Activated CD4-positive, alpha-beta memory T cell treated with anti-CD3 and anti-CD28 coated beads for 36 hours (primary cell): ENCODE measurements at places on chromosomes 11 and 22. TPM values are rescaled to one million over a fixed set of nuclear protein-coding genes. Genes with fewer than 3 reads are reported as not detected.

The GLYATL1B gene
- not detected for total RNA-seq

The INS gene
- total RNA-seq, result not detected

The PSMA1 gene
- total RNA-seq, result 332 TPM

The MGAT3 gene
- total RNA-seq, result 0.05 TPM

The UPK2 gene
- not detected for total RNA-seq

- H3K4me1 ChIP-seq, result peaks cover 28% of the 10 kb centered on the region
- H3K4me3 ChIP-seq, result no peak overlapping the region
- no peak for DNase-seq
- no peaks in the 10 kb centered on the region for H3K27me3 ChIP-seq
Observed at GRCh38 chr11:83011333-83012167, 60.1 kb downstream of the RAB30 start.

- no peak overlapping the region for H3K27ac ChIP-seq
- no peak for DNase-seq
- H3K36me3 ChIP-seq, result no peaks in the 10 kb centered on the region
- no peak overlapping the region for H3K4me3 ChIP-seq
- H3K4me1 ChIP-seq, result no peaks in the 10 kb centered on the region
Observed at GRCh38 chr11:20113149-20113438, 47.2 kb downstream of the DBX1 start.

GRCh38 chr11:26112264-26112663 is 219.7 kb upstream of the ANO3 start:
- H3K27me3 ChIP-seq, result no peaks in the 10 kb centered on the region
- H3K36me3 ChIP-seq, result no peaks in the 10 kb centered on the region
- no peaks in the 10 kb centered on the region for H3K4me1 ChIP-seq

DNA sequence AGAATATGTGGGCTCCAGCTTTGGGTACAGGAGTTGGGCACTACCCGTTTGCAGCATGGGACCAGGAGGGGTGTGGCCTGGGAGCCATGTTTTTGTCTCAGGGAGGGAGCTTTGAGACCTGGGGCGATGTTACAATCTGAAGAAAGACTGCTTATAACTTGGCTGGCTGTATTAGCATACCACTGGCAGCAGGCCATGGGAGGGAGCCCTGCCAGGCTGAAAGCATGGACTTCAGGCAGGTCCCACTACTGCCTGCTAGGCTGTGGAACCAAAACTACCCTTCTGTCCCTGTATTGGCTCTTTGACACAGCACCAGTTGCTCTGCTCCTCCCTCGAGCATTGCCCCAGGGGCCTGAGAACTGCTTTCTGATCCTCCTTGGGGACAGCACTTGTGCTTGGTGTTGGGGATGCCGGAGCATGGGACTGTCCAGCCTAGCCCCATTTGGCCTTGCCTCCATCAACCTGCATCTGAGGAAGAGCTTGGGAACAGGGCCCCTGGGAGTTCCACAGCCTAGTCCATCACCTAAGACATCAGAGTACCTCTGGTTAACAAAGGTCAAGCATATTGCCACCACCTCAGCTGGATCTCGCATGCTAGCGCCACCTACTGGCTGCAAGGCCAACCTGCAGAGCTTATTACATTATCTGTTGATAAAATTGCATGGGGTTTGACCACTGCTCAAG is 217.4 kb downstream of the SBF2 start:
- H3K4me1 ChIP-seq, result no peaks in the 10 kb centered on the region
- no peaks in the 10 kb centered on the region for H3K27me3 ChIP-seq
- DNase-seq, result peak; percentile 44

- DNase-seq, result no peak
- peaks cover 1% of the 10 kb centered on the region for H3K27me3 ChIP-seq
- no peaks in the 10 kb centered on the region for H3K36me3 ChIP-seq
- no peak overlapping the region for H3K4me3 ChIP-seq
Observed at GRCh38 chr11:75539459-75540334, 14.0 kb upstream of the GDPD5 start.

DNA sequence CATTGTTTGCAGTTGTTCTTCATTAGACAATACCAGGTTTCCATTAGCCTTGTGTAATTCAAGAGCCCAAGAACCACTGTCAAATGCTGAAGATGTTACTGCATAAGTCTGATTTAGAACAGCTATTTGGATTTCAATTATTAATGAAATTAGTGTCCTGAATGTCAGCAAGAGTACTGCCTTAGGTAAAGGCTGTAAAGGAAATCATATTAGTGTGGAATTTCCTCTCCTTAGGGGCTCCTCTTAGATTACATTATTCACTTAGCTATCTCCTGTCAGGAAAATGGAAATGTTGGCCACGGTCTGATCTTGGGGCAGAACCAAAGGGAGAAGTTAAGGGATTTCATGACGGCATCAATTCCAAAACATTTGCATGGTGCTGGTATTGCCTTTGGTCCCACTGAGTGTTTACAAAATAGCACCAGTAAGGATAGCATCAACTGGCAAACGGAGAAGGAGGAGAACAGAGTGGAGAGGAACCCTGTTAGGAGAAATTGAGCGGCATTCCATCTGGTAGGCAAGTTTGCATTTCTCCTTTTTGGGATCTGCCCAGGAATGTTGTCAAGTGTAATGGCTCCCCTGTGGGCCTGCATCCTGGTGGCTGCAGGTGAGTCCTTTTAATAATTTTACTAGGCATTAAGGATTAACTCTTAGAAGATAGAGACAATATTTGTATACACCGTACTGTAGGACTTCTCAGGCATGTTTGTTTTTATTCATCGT is at the start of gene HTR3B:
TSS of gene HTR3B (plus strand) at position 418 of the 723 bp plus-strand sequence. CDS start at position 556, 138 bp downstream.
- no peak within 1 kb of the TSS for H3K27ac ChIP-seq
- no peaks in the 10 kb centered on the region for H3K36me3 ChIP-seq
- no peak for DNase-seq
- H3K4me3 ChIP-seq, result no peak within 1 kb of the TSS
- H3K4me1 ChIP-seq, result peaks cover 2% of the 10 kb centered on the region

DNA sequence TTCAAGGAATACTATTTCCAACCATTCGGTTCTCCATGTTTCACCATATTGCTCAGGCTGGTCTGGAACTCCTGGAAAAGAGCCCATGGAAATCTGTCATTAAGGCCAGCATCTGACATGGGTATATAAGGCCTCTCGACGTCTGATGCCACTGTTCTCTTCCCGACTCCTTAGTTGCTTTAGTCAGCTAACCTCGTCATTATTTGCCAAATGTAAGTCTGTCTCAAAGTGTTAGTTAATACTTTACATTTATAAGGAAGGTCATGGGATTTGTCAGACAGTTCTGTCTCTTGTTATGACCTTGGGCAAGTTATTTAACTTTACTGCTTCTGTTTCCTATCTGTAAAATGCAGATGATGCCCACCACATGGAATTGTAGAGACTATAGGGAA is 1.6 kb downstream of the MRPL48 start:
- no peak overlapping the region for H3K27ac ChIP-seq
- DNase-seq, result no peak
- peaks cover 2% of the 10 kb centered on the region for H3K36me3 ChIP-seq
- H3K4me3 ChIP-seq, result peak overlapping the region; percentile 99
- no peaks in the 10 kb centered on the region for H3K27me3 ChIP-seq
- peaks cover 18% of the 10 kb centered on the region for H3K4me1 ChIP-seq

DNA sequence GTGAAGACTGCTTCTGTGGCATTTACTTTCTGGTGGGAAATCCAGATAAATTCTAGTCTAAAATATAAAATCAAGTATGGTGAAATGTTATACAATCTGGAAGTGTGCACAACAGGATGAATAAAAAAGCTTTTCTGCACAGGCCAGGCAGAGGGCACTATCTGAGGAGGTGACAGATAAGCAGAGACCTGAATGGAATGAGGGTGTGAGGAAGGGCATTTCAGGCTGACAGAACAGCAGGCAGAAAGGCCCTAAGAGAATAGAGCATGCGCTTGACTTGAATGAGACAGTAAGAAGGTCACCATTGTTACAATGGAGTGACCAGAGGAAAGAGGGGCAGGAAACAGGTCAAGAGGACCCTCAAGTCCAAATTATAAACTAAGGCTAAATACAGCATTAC is 33.6 kb upstream of the FNBP4 start:
- H3K4me3 ChIP-seq, result no peak overlapping the region
- no peaks in the 10 kb centered on the region for H3K27me3 ChIP-seq
- peaks cover 45% of the 10 kb centered on the region for H3K36me3 ChIP-seq
- no peak for DNase-seq
- no peak overlapping the region for H3K27ac ChIP-seq
- peaks cover 11% of the 10 kb centered on the region for H3K4me1 ChIP-seq

GRCh38 chr11:118213201-118213600 is 11.6 kb downstream of the JAML start:
- H3K36me3 ChIP-seq, result peaks cover 57% of the 10 kb centered on the region
- no peaks in the 10 kb centered on the region for H3K27me3 ChIP-seq
- H3K27ac ChIP-seq, result peak overlapping the region; percentile 97
- peak overlapping the region; percentile 30 for H3K4me3 ChIP-seq
- no peak for DNase-seq

DNA sequence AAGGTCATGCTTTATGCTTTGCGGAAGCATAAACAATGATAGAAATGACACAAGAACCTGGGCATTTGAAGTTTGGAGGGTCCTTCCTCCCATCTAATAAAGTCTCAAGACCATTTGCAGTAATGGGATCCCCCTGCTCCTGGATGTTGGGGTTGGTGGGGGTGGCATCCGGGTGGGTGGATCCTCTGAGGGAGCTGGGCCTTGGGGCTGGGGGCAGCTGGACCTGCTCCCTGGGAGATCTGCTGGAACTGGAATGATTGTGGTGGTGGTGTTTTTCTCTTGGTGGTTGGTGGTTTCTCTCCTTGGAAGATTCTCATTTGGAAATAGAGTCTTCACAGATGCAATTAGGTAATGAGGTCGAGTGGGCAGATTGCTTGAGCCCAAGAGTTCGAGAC is 2.2 kb upstream of the NAP1L4 start:
- H3K4me3 ChIP-seq, result peak overlapping the region; percentile 28
- no peak for DNase-seq
- peaks cover 11% of the 10 kb centered on the region for H3K4me1 ChIP-seq
- H3K36me3 ChIP-seq, result peaks cover 19% of the 10 kb centered on the region
- H3K27me3 ChIP-seq, result no peaks in the 10 kb centered on the region

DNA sequence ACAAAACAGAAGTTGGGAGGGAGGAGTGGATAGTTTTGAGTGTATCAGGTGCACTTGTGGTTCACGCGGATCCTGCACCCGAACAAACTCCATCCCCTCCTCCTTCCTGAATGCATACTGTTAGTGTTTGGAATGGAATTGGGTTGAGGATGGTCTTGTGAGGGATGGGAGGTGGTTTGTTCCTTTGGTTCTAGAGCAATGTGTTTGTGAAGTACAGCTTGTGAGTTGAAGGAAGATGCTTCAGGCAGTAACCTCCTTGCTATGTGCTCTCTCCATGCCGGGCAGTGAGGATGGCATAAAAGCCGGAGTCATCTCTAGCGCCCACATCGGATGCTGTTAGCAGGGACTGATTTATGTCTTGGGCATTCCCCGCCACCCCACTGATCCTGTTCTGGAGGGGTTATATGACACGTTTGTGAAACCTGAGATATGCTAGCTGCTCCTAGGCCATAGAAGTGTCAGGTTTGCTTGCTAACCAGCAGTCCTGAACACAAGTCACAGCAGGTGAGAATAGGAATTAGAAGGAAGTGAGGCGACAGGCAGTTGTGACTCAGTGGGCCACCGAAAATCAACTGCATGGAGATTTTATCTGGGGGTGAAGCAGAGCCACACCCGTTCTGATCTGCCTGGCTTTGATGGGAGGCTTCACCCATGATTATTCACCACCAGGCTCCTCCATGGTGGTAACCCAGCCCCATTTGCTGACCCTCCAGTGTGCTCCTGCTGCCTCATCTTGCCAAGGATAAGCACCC is 2.2 kb downstream of the BCR start:
- no peaks in the 10 kb centered on the region for H3K27me3 ChIP-seq
- peak; percentile 89 for DNase-seq
- H3K27ac ChIP-seq, result peak overlapping the region; percentile 98

GRCh38 chr11:2187280-2187707 is 15.7 kb upstream of the TH start:
- no peak overlapping the region for H3K27ac ChIP-seq
- H3K4me1 ChIP-seq, result no peaks in the 10 kb centered on the region
- H3K4me3 ChIP-seq, result no peak overlapping the region
- DNase-seq, result no peak
- peaks cover 15% of the 10 kb centered on the region for H3K27me3 ChIP-seq
- H3K36me3 ChIP-seq, result no peaks in the 10 kb centered on the region

GRCh38 chr11:63598556-63598955 is 15.7 kb downstream of the PLAAT3 start:
- H3K36me3 ChIP-seq, result no peaks in the 10 kb centered on the region
- no peak overlapping the region for H3K4me3 ChIP-seq
- H3K27me3 ChIP-seq, result no peaks in the 10 kb centered on the region
- H3K4me1 ChIP-seq, result peaks cover 8% of the 10 kb centered on the region

DNA sequence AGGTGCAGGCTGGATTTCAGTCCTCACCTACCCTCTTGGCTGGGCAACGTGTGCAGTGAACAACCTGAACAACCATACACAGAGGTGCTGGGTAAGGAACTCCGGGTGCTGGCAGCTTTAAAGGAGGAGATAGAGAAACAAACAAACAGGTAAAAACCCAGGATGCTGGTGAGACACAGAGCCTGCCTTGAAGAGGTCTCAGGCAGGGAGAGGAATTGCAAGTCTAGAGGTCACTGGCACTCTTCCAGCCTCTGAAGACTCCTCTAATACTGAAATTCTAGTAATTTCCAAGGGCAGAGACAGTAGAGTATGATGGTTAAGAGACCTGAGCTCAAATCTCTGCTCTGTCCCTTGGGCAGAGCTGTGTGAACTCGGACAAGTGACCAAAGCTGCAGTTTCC is 192.5 kb downstream of the CEP164 start:
- DNase-seq, result no peak
- no peak overlapping the region for H3K27ac ChIP-seq
- peaks cover 2% of the 10 kb centered on the region for H3K27me3 ChIP-seq
- H3K36me3 ChIP-seq, result no peaks in the 10 kb centered on the region

DNA sequence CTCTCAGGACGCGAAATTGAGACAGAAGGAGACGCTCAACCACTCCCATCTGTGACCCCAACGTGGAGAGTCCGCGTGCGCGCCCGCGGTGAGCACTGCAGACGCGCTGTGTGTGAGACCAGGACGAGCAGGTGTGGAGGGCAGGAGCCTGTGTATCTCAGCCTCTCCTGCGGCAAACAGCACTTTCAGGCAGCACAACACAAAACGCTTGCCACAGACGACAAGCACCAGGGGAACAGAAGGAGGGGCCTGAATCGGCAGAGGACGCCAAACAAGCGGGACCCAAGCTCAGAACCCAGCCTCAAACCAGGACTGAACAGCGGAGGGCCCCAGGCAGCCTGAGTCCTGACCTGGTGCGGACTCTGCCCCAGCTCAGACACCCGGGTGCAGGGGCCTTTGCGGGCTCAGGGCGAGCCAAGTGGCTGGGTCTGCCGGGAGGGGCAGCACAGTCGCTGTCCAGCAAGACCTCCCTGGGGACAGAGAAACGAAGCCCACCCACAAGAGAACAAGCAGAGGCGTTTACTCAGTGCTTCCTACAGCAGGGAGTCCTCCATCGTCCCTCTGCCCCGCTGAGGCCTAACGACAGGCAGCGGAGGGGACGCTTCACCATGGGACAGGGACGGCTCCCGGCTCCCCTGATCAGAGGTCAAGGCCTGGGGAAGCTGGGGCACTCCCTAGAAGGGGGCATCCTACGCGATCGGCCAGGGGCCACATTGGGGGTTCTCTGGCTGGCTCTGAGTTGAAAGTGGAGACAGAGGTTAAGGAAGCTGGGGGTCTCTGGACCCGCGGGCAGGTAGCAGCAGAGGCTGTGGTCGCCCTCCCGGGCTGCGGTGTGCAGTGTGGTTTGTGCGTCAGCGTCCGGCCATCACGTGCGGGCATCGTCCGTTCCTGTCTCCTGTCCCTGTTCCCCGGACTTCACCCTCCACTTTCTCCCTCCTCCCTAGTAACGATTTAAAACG is 560.8 kb downstream of the BRD1 start:
- H3K27me3 ChIP-seq, result peaks cover 33% of the 10 kb centered on the region
- H3K4me3 ChIP-seq, result no peak overlapping the region
- H3K27ac ChIP-seq, result no peak overlapping the region

GRCh38 chr11:100948936-100949335 is 180.7 kb downstream of the PGR start:
- H3K4me3 ChIP-seq, result no peak overlapping the region
- H3K4me1 ChIP-seq, result no peaks in the 10 kb centered on the region
- no peak for DNase-seq
- no peak overlapping the region for H3K27ac ChIP-seq
- no peaks in the 10 kb centered on the region for H3K27me3 ChIP-seq
